GM23338 (cell line): ENCODE measurements at places on chromosomes 11 and 22. TPM values are rescaled to one million over a fixed set of nuclear protein-coding genes. Genes with fewer than 3 reads are reported as not detected.

DNA sequence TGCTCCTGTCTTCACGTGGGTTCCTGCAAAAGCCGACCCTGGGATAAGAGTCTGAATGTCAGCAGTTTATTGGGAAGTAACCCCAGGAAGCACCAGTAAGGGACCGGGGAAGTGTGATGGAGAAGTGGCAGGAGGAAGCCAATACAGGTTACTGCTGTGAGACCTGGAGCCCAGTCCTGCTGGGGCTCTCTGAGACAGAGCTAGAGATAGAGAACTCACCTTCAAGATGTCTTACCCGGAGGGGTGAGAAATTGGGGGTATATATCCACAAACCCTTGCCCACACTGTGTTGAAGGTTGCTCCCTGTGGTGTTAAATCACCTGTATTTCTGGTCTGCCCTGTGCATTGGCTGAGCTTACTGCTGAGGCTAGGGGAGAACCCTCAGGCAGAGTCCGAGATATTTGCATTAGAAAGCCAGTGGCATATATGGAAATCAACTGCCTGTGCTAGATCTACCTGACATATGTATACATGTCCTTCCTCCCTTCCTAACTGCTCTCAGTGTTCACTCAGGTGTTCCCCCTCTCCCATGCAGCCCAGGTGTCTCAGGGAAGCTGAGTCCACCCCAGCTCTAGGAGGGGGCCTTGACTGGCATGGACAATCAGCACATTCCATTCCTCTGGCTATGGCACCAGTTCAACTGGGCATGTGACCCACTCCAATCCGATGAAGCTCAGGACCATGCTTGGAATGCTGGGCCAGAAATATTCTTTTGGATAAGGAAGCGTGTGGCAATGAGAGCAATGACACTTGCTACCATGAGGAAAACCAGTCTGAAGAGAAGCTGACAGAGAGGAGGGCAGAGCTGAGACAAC lies 6.8 kb upstream of the MICAL2 start:
- H3K36me3 ChIP-seq: no peaks in the 10 kb centered on the region
- no peak overlapping the region for H3K4me3 ChIP-seq
- peaks cover 22% of the 10 kb centered on the region for H3K4me1 ChIP-seq
- no peak overlapping the region for H3K27ac ChIP-seq
- no peak for DNase-seq
- H3K27me3 ChIP-seq: no peaks in the 10 kb centered on the region

- H3K4me1 ChIP-seq: no peaks in the 10 kb centered on the region
- DNase-seq: no peak
- H3K27ac ChIP-seq: no peak overlapping the region
Measured at GRCh38 chr11:46631676-46632075, 14.3 kb downstream of the ATG13 start.

GRCh38 chr11:1392111-1392510 lies 2.4 kb downstream of the BRSK2 start:
- H3K4me3 ChIP-seq: no peak overlapping the region
- 0 out of 2 replicates have a peak, but pooled peaks cover 4% of the 10 kb centered on the region for H3K27me3 ChIP-seq
- peaks cover 3% of the 10 kb centered on the region; the same call in 1 of the 2 replicates for H3K4me1 ChIP-seq
- DNase-seq: no peak
- H3K36me3 ChIP-seq: no peaks in the 10 kb centered on the region
- no peak overlapping the region for H3K27ac ChIP-seq

DNA sequence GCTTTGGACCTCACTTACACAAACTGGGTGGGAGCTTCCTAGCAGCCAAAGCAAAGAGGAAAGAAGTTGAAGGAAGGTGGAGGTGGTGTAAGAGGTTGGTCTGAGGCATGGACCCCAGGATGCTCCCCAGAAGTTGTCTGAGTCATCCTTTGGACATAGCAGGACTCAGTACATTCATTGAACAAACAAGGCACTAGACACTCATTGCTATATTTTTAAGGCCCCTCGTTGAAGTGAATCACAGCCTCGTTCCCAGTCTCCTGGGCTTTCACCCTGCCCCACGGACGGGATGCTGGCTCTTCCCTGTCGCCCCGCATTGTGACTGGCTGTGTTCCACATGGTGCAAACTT lies 95.9 kb upstream of the FGF3 start:
- no peak overlapping the region for H3K27ac ChIP-seq
- H3K36me3 ChIP-seq: no peaks in the 10 kb centered on the region
- H3K4me3 ChIP-seq: no peak overlapping the region
- DNase-seq: no peak
- peaks cover 7% of the 10 kb centered on the region; the same call in 1 of the 2 replicates for H3K27me3 ChIP-seq

GRCh38 chr11:123211149-123211852 lies 16.3 kb upstream of the CLMP start:
- peaks cover 41% of the 10 kb centered on the region for H3K4me1 ChIP-seq
- no peak overlapping the region for H3K27ac ChIP-seq
- H3K27me3 ChIP-seq: no peaks in the 10 kb centered on the region
- no peak overlapping the region for H3K4me3 ChIP-seq
- no peaks in the 10 kb centered on the region for H3K36me3 ChIP-seq
- no peak for DNase-seq

GRCh38 chr11:47466701-47467250 lies 17.8 kb upstream of the RAPSN start:
- peak; percentile 41 for DNase-seq
- H3K4me3 ChIP-seq: no peak overlapping the region
- H3K36me3 ChIP-seq: peaks cover 32% of the 10 kb centered on the region

The PVALB gene
- total RNA-seq: not detected in 2 replicates

The DEFB131B gene
- not detected in 2 replicates for total RNA-seq
